GM20000 (cell line): ENCODE measurements at places on chromosomes 4 and X.

DNA sequence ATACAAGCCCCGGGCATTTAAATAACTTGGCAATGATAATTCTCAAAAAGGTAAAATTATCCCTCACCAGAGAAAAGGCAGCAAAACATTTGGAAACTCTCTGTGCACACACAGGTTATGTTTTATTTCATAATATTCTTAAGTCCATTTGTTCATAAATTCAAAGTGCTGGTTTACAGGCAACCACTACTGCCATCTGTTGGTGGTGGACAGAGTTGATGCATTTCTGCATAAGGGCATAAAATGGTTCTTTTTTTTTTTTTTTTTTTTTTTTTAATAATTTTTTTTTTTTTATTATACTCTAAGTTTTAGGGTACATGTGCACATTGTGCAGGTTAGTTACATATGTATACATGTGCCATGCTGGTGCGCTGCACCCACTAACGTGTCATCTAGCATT, 31.5 kb upstream of the IL21 start:
- DNase-seq, result peak; percentile 31

GRCh38 chrX:112874175-112874574, 33.5 kb upstream of the AMOT start:
- DNase-seq, result no peak

GRCh38 chr4:80240976-80241375, 25.5 kb upstream of the FGF5 start:
- no peak for DNase-seq

GRCh38 chrX:112391313-112391712, 288.4 kb downstream of the LHFPL1 start:
- no peak for DNase-seq

DNA sequence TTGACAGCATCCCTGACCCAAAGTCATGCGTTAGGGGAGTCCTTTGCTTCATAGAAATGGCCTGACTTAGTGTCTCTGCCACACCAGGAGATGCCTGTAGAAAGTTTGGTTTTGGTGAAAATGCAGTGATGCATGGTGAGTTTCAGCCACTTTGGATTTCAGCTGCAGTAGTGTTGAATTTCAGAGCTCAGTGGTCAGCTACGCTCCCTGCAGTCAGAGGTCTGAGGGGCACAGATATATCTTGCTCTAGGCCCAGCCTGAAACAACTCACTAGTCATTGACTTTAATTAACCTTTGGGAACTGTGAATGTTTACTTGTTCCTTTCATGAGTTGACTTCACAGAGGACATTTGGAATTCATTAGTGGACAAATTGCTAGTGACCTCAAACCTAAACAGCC, 17.5 kb downstream of the RBMX2 start:
- DNase-seq, result no peak

DNA sequence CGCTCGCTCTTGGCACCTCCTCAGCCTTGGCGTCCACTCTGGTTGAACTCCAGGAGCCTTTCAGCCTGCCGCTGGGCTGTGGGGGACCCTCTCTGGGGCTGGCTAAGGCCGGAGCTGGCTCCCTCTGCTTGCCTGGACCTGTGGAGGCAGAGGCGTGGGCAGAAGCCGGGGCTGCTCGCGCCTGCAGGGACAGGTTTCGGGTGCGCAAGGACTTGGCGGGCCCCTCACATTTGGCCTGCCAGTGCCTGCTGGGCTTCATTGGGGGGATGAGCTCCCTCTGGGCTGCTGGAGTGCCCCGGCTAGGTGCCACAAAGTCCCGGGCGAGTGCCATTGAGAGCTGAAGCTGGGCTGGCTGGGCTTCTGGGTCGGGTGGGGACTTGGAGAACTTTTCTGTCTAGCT, 371.7 kb downstream of the FAM133A start:
- DNase-seq, result no peak

- DNase-seq, result no peak
Measured at GRCh38 chr4:142645475-142646108, 200.5 kb downstream of the INPP4B start.
